ENCODE measurements at places on chromosomes 1 and 21.

DNA sequence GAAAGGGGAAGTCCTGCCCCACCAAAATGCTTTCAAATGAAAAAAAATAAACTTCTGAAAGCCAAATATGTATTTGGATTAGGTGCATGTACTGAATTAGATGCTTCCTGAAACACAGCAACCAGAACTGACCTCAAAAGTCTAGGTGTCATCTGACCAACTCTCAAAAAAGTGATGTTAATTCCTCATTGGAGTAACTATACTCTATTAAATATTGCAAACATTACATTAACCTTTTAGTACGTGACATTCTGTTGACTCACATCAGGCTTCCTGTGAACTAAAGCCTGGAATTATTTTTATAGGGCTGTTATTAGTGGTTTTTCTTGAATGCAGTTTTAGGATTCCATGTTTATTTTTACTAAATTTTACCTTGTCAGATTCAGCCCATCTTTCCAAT is 73.5 kb downstream of the ASTN1 start:
- DNase-seq = no peak

GRCh38 chr1:243345205-243345604 is 89.4 kb downstream of the SDCCAG8 start:
- no peak for DNase-seq

DNA sequence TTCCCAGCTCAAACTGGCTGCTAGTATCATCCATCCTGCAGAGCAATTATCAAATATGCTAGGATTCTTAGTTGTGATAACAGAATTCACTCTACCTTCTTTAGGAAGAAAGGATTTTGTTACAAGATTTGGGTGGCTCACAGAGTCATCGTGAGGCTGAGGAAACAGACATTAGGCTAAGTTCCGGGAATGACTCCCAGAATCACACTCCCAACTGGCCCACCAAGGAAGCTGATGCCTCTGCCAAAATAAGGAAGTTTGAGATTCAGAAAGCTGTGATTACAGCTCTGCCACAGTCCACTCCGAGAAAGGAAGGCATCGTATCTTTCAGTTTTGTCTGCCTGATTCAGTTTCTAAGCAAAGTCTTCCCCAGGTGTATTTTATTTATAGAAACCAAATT is 50.6 kb upstream of the LYPLAL1 start:
- DNase-seq = no peak

DNA sequence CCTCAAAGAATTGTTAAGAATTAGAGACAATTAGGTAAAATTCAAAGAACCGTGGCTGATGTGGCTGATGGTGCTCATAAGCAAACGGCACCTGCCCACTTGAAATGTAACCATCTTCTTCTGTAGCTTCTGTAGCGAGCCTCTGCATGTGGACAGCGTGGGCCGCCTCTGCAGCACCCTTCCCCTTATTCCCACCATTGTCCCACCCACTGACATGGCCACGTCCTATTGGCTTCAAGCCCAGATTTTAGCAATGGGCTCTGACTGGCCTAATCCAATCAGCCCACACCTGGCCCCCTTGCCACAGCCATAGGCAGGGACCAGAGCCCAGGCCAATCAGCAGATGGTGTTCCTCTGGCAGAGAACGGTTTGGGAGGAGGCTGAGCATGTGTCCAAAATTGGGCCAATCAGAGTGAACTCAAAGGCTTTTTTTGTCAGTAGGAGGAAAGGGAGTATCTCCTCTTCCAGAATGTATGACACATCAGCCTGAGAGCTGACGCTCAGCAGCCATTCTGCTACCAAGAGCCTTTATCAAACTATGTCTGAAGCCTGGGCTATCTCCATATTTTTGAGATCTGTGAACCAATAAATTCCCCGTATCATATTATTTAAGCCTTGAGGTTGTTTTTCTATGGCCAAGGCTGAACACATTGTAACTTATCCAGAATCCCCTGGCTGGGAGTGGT is 518.5 kb downstream of the SMYD3 start:
- no peak for DNase-seq

DNA sequence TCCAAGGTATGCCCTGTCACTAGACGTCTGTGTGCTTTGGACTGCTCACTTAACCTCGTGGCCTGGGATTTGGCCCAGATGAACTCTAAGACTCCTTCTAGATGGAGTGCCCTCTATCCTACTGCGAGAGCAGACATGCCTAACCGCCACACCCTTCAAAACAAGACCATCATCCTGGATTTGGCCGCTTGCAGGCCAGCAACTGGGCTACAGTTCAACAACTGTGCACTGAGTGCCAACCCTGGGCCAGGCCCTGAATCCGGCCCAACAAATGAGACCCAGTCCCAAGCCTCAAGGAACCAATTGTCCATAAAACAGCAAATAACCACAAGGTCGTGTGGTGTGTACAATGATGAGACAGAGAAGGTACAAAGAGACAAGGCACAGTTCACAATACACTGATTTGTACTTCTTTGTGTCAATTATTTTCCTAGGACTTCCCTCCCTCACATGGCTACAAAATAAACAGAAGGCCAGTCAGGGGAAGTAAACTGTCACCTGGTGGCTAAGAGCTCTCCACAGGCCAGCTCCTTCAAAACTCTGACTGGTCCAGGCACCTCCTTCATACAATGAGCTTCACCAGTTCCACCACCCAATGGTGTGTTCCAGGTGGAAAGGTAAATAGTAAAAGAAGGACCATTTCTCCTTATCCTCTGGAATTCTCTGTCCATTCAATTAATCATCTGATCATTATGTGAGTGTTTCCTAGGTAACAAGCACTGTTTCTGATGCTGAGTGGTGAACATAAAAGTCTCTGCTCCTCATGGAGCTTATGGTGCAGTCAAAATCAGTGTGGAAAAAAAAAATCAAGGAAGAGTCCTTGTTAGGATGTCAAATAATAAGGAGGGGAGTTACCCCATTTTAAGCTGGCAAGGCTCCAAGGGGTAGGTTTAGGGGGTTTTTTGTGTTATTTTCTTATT is 60.4 kb downstream of the CAPZB start:
- no peak for DNase-seq

GRCh38 chr1:198253668-198254067 is 96.9 kb downstream of the NEK7 start:
- peak; percentile 45 for DNase-seq

Measured in activated CD4-positive, alpha-beta T cell treated with anti-CD3 and anti-CD28 coated beads, Interleukin-2, amount 50 U/mL, for 16 hours (primary cell).